ENCODE measurements at places on chromosomes 2 and 18.

DNA sequence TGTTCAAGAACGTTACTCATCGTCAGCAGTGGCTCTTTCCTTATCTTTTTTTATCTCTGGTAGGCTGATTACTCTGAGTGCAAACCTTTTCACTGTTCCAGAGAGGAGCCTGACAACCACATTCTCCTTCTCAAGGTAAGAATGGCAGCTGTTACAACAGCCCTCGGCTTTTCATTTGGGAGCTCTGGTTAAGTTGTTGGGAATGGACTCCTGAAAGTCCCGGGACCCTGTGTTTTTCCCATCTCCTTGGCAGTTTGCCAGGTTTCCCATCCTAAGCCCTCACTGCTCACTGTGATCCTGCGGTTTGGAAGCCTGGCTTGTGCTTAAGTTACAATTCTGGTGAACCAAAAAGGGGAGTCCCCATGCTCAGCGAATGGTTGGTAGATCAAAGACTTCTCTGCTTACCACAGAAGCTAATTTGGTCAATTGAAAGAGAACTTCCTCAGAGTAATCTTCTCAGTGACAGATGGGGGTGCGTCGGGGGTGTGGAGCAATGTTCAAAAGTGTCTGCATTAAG lies 122.3 kb downstream of the LYPD6B start:
- no peak for DNase-seq

DNA sequence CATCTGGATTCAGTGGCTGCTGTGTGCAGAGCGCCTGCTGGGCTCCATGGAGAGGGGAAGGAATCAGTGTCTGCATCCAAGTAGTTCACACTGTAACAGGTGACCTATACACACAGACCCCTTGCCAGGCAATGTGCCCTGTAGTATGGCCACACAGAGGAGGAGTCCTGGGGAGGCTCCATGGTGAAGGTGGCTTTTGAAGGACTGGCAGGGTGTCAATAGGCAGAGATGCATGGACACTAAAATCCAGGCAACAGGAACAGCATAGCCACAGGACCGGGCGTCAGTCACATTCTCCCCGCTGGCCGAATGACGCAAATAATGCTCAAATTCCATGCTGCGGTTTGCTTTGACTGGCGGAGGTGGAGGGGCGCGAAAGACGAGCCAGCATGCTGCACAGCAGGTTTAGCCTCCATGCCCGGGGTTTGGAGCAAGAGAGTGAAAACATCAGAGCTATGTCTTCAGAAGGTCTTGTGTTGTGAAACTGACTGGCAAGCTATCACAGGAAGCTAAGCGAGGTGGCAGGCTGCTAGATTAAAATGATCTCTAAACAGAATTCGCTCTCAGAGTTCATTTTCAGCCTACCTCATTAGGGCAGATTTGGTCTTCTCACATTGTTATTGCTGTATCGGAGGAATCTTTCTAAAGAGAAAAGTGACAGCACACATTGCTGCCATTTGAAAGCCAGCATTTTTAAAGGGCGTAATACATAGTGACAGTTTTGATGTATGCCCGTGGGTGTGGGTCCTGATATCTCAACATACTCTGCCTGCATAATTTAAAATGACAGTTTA lies 1.2 kb upstream of the CHMP1B start:
- DNase-seq = no peak

DNA sequence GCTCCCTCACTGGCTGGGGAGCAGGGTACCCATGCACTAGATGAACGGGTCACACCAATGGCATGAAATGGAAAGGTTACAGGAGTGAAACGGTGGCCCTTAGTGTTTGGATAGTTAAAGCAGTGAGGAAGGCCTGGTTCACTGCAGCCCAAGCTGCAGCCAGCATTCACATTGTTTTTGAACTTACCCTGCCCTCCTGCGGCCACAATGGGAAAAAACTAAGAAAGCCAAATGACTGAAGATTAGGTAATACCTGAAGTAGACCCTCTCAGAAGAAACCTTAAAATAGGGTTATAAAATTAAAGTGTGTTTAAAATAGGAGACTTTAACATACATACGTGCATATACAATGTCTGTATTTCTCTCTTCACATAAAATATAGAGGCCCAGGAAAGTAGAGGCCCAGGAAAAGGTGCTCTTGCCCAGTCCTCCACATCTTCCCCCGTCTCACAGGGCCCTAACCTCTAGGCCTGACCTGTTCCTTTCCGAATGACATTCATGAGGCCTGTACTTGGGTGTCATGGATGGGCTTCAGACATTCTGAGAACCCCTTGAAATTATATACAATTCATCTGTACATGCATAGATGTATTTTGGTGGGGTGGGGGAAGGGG lies 33.3 kb downstream of the DOK1 start:
- DNase-seq = peak; percentile 65

DNA sequence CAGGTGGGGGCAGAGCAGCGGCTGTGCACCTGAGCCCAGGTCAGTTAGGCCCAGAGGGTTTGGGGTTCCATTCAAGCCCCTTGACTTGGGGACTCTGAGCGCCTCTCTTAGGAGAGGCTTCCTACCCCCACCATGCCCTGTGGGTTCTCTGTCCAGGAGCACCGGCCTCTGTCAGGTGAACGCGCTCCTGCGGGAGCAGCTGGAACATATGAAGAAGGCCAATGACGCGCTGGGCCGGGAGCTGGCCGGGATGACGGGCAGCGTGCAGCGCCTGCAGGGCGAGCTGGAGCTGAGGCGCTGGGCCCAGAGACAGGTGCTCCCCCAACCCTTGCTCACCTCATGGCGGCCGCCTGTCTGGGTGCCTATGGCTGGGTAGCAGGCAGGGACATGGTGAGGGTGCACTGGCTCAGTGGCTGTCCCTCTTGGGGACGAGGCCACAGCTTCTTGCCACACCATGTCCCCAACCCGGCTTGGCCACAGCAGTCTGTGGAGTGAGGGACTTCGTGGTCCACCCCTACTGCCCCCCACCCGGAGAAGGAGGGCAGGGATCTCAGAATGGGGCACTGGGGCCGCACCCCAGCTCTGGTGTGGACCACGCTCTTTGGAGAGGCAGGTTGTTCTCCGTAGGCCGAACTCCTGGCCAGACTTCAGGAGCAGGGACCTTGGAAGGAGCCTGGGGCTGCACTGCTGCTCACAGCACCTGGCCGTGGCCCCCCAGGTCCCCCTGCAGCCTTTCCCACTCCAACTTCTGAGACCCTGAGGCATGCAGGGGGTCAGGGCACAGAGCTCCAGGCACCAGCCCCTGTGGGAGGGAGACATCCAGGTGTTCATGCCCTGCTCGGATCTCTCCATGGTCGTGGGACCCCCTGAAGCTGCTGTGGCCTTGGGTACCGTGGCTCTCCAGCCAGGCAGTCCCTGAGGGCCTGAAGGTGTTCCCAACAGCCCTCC lies 19.7 kb downstream of the CROCC2 start:
- DNase-seq = peak; percentile 5

DNA sequence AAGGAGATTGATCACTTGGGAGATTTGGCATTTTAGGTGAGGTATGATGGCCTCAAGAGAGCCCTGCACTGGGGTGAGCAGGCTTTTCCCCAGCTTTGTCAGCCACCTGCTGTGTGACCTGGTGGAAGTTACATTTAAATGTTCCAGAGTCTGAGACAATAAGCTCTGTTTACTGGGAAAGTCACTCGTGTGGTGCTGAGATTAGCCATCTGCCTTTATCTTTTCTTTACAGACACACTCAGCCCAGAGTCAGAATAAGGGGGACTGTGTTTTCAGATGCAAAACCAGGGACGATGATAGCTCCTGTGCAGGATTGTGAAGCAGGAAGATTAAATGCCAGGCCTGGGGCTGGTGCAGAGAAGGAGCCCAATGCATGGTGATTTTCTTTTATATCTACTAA lies 47.9 kb downstream of the SH3RF3 start:
- no peak for DNase-seq
